ENCODE measurements at places on chromosomes 3 and 15.

- DNase-seq = no peak
Measured at GRCh38 chr3:149908424-149908957, 62.2 kb downstream of the PFN2 start.

GRCh38 chr15:70262171-70262570, 164.5 kb upstream of the TLE3 start:
- no peak for DNase-seq

DNA sequence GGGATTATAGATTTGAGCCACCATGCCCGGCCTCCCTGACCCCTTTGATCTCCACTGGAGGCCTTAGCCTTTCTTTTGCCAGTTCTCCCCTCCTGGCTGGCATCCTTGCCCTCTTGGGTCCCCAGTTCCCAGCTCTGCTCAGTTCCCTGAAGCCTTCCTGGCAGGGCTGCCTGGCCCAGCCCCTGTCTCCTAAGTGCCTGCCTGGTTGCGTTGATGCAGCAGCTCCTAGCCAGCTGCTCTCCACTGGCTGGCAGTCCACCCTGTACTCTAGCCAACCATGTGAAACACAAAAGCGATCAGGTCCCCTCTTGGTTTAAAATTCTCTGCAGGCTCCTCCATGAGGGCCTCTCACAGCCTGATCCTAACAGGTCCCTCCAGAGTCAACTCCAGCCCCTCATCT, 184.7 kb downstream of the RAB11A start:
- no peak for DNase-seq

DNA sequence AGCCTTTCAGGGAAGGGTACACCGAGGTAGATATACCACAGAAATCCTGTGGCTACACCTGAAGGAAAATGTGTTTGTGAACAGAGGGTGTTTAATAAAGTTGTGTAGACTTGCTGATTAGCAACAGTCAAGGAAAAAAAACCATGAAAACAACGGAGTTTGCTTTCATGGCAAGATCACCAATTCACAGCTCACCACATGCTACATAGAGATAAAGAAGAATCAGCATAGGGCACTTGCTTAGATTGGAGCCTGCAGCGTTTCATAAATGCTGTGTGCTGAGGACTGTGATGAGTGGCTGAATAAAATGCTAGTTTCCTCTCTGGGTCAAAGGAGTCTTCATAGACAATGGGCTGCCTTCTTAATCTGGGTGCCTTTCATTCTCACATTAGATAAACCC, 257.6 kb downstream of the SLC9A9 start:
- DNase-seq = no peak

GRCh38 chr3:15645740-15646501, 44.4 kb downstream of the BTD start:
- peak; percentile 86 for DNase-seq

GRCh38 chr3:94173673-94174434, 111.0 kb downstream of the NSUN3 start:
- no peak for DNase-seq

DNA sequence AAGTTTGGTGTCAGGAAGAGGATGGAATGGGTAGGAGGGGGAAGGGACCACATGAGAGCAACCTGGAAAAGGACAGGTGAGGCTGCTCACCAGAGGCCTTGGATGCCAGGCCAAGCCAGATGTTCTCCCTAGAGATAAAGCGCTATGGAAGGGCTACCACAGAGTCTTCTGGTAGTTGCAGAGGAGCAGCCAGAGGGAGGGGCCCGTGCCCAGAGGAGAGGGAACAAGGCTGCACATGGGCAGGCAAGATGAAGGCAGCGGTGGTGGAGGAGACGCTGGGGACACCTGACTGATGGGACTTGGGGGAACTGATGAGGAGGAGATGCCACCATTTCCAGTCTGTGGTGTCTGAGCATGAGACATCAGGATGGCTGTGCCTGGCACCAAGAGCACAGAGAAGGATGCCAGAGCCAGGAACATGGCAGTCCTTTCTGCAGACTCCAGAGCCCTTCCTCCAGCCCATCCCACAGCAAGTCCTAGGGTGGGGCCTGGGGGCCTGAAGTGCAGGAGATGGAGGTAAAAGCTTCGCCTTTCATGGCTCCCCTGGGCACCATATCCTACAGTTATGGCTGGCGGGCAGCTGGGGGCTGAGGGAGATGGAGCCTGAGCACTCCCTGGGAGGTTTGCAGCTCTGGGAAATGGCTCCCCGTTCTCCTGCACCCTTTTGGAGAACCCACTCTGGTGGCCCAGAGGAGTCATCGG, 103.0 kb downstream of the ETFA start:
- no peak for DNase-seq

- no peak for DNase-seq
Measured at GRCh38 chr3:161067335-161067734, 37.8 kb downstream of the B3GALNT1 start.

GRCh38 chr3:151552589-151552988, 91.7 kb upstream of the IGSF10 start:
- no peak for DNase-seq

DNA sequence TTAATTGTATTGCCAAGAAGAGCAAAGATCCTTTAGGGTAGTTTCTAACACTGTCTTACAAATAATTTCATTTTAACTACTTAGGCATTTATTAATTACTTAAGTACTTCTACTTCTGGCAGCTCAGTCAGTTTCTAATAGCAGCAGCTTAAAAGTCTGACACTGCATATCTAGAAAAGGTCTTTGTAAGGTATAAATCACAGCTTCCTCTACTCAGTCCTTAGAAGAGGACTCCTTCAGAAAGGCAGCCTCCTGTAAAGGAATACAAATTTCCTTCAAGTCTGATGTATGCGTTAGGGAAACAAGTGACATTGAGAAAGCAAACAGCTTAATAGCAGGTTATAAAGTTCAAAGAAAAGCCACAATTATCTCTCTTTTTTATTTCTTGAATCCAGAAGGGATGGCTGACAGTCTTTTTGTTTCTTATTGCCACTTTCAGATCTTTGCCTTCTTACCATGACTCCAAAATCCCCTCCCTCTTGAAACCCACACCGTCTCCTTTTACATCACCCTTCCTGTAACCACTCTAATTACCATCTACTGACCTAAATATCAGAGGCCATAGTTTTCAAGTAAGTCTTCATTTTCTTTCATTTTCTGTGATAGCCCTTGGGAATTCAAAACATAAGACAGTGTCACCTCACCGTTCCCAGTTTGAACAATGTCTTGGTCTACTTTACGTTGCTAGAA, 109.5 kb downstream of the CGGBP1 start:
- no peak for DNase-seq

DNA sequence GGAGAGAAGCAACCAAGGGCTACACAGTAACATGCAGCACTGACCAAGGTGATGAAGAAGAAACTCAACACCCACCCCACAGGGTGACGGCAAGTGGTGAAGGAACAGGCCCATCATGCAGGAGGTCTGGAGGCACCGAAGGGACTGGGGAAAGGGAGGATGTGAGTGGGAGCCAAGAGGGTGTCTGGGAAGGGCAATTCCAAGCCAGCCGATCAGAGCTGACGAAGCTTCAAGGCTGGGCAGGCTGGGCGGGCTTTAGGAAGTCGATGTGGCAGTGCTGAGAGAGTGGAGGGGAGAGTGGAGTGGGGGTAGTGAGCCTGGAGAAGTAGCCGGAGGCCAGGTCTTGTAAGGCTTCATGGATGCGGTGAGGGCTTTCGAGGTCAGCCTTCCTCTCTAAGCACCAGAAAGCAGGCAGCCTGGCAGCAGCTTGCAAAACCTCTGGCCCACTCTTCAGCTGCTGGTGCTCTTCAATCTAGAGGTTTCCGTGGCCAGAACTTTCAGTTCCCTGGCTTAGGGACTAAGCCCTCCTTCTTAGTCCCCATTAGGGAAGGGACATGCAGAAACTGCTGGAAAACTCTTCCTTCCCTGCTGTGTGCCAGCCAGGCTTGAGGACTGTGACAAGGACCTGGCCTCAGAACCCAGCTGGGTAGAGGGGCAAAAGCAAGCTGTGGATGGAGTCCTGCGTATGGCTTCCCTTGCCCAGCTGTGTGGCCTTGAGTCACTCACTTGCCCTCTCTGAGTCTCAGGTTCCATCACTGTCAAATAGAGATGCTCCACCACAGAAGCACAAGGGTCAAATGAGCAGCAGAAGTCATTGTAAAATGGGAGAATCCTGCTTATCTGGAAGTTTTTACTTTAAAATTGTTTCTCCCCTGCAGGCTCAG, 72.1 kb downstream of the TLE3 start:
- DNase-seq = no peak

- DNase-seq = no peak
Measured at GRCh38 chr3:119324899-119325298, 30.7 kb downstream of the ARHGAP31 start.

DNA sequence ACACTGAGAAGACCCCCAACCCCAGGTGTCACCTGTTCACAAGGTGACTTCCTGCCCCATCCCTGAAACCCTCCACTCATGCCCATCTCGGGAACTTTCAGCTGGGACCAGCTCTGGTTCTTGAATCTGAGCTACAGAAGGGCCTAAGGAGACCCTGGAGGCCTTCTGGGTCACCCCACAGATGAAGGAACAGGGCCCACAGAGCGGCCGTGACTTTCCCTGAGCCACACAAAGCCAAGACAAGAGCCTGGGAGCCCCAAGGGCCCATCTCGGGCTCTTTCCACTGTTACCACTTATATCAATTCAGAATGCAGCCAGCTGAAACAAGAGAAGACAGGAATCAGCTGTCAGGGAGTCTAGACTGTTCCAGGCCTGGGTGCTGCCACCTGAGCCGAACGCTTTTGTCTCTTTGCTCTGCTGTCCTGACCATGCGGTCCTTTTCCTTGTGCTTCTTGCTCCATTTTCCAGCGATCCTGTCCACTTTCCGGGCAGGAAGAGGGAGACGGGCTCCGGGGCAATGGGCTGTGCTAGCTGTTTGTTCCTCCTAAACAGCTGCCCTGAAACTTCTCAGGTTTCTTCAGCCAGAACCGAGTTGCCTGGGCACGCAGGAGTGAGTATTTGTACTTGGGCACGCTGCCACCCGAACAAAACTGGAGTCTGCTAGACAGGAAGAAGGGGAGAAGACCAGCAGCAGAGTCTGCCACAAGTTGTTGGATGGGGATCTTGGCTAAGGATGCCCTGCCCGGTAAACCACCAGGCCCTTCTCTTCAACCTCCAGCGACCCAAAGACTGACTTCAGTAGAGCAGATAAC, 28.0 kb upstream of the PIGZ start:
- DNase-seq = no peak

- DNase-seq = no peak
Measured at GRCh38 chr3:152213203-152213602, 55.5 kb upstream of the MBNL1 start.

DNA sequence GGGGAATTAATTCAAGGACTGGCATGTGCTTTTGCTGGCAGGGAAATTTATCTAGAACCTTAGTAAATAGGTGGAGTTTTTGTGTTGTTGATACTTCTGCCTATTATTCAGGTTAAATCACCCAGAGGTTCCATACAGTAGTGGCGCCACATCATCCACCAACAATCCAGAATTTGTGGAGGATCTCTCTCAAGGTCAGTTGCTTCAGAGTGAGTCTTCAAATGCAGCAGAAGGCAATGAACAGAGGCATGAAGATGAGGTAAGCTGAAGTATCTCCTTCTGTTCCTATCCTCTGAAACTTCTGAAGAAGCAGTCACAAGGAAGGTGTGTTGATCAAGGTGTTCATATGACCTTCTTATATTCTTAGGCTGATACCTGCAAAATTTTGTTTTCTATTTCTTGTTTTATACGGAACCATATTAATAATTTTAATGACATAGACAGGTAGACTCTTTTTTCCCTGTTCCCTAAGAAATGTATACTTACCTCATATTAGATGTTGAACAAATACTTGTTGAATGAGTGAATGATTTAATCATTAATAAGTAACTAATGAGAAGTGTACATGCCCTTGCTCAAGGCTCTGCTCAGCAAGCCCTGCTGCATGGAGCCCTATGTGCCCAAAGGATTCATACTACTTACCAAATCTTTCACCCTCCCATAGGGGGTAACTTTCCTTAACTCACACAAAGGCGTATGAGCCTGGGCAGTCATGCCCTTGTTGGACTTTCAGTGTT, 43.6 kb downstream of the HMG20A start:
- DNase-seq = no peak

- DNase-seq = peak; percentile 32
Measured at GRCh38 chr3:152524198-152525140, 255.7 kb downstream of the MBNL1 start.

GRCh38 chr3:107450254-107450893, 72.4 kb upstream of the BBX start:
- no peak for DNase-seq

DNA sequence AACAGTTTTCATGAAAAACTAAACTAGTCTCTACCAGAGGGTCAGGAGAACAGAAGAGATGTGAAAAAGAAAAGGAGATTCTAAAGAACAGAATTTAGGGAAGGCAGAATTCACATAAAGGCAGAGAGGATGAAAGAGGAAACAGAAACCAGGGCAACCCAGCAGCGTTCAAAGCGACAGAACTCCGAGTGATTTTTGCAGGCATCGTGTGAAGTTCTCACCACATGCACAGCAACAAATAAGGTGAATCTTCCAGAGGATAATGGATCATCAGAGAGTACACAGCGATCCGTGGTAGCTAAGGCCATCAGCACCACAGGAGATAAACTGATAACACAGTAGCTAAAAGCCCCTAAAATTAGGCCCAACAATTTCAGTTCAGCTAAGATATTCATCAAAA, 250.8 kb upstream of the THBS1 start:
- DNase-seq = no peak

DNA sequence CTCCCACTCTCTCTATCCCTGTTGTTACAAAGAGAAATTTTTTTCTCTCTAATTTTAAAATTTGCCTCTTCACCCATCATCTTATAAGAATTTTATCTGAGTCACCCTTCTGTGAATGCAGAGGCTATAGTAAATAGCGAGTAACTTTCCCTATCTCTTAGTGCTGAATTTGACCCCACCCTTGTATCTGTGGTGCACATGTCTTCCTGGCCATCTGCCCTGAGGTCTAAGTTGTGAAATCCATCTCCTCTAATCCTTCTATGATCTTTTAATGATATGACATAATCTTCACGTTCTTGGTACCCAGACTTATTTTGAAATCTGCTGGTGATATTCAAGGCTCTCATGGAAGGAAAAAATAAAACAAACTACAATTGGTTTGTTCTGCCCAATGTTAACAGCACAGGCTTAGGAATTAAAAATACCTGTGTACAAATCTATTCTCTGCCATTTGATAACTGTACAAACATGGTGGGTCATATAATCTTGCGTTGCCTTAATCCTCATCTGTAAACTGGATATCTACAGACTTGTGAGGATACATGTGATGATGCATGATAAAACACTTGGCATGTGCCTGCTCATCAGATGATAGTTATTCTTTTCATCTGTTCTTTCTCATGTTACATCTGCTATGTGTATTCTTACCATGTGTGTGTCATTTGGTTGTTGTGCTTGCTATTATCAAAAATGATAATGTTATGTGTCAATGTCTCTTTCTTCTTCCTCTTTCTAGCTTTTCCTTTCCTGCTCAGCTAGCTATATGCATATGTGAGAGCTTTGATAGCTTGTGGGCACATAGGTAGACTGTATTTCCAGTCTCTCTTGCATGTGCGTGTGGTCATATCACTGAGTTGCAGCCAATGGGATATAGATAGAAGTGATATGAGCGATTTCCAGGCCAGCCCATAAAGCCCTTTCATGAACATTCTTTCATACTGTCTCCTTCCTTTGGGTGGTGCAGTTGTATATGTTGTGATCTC, 13.7 kb upstream of the CCR3 start:
- DNase-seq = peak; percentile 19

GRCh38 chr15:79418693-79419279, 13.3 kb upstream of the MINAR1 start:
- DNase-seq = no peak

GRCh38 chr3:51389423-51390183, 1.5 kb upstream of the RBM15B start:
- DNase-seq = no peak

Measured in fibroblast of skin of left quadriceps (primary cell).